ENCODE measurements at places on chromosomes 16 and 17. TPM values are rescaled to one million over a fixed set of nuclear protein-coding genes. Genes with fewer than 3 reads are reported as not detected.

DNA sequence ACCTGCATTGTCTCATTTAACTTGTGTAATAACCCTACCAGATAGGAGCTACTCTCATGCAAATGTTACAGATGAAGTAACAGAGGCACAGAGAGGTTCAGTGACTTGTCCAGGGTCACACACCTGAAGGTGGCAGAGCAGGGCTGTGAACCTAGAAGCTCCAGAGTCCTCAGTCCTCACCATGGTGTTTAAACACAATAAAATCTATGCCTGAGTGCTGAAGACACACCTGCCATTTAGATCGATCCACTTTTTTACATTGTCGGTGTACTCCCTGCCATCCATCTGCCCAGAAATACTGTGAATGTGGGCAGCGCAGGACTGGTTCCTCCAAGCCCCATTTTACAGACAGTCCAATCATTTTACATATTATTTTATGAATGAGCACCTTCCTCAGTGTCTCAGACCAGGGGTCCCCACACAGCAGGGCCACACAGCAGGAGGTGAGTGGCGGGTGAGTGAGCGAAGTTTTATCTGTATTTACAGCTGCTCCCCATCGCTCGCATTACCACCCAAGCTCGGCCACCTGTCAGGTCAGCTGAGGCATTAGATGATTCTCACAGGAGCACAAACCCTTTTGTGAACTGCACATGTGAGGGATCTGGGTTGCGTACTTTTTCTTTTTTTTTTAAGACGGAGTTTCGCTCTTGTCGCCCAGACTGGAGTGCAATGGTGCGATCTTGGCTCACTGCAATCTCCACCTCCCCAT, 5.6 kb downstream of the IL4R start:
- DNase-seq, result no peak
- H3K27ac ChIP-seq, result peak overlapping the region; percentile 59
- no peak overlapping the region for H3K4me3 ChIP-seq
- H3K36me3 ChIP-seq, result no peaks in the 10 kb centered on the region
- H3K4me1 ChIP-seq, result peaks cover 15% of the 10 kb centered on the region

The PCTP gene
- 27.9 TPM for total RNA-seq

GRCh38 chr16:11700264-11701029, 32.2 kb downstream of the SNN start:
- H3K27me3 ChIP-seq, result no peaks in the 10 kb centered on the region
- no peak for DNase-seq
- H3K4me1 ChIP-seq, result no peaks in the 10 kb centered on the region
- no peak overlapping the region for H3K27ac ChIP-seq
- peaks cover 20% of the 10 kb centered on the region for H3K36me3 ChIP-seq

DNA sequence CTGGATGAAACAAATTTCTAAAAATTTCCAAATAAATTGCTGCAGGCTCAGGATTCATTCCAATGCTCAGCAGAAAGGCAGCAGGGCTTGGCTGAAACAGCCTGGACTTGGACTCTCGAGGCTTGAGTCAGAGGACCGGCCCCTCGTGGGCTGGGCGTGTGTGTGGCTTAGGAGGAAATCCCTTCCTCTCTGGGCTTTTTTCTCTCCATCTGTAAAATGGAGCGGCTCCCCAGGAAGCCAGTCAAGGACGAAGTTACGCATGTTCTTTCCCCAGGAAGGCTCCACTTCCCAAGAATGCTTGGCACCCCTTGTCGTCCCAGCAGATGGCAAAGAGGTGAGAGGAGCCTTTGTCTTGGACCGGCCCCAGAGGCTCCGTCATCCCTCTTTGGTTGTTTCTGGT, 13.5 kb downstream of the SLC46A1 start:
- no peak for DNase-seq
- peaks cover 3% of the 10 kb centered on the region for H3K27me3 ChIP-seq
- H3K36me3 ChIP-seq, result peaks cover 15% of the 10 kb centered on the region

DNA sequence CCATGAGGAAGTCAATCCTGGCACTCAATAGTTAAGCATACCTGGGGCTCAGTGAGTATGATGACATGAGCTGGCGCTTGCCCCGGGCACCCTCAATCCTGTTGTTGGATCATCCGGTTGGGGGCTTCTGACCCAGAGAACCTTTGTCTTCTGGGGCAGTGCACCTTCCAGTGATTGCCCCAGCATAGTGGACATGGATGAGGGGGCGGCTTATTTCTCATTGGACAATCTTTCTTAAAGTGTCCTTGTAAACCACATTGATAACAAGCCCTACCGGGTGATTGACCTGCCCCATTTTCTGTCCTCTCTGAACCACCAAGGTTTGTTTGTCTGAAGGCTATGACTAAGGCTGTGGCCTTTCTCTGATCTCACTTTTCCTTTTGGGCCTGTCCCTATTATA, 18.2 kb downstream of the IGSF6 start:
- H3K27ac ChIP-seq, result no peak overlapping the region
- H3K4me1 ChIP-seq, result peaks cover 23% of the 10 kb centered on the region
- H3K27me3 ChIP-seq, result no peaks in the 10 kb centered on the region
- H3K4me3 ChIP-seq, result no peak overlapping the region

DNA sequence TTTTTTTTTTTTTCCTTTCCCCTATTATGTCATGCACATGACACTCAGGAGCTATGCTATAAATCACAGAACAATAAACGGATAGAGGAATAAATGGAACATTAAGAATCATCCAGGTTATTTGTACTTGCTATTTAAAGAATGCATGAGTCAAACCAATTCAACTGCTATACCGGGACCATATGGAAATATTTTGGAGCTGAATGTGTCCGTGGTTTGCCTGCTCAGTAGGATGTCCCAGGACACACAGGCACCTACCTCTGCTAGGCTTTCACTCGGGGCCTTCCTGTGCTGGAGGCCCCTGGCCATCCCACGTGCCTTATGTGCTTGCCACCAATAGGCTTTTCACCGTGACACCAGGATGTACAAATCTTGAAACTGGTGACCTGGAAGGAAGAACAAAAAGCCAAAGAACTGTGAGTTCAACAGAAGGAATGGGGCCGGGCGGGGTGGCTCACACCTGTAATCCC, 15.3 kb upstream of the SEC14L1 start:
- H3K36me3 ChIP-seq, result no peaks in the 10 kb centered on the region
- peaks cover 21% of the 10 kb centered on the region for H3K4me1 ChIP-seq
- peaks cover 7% of the 10 kb centered on the region for H3K27me3 ChIP-seq
- no peak for DNase-seq

- peaks cover 12% of the 10 kb centered on the region for H3K4me1 ChIP-seq
- H3K4me3 ChIP-seq, result peak overlapping the region; percentile 35
- no peak overlapping the region for H3K27ac ChIP-seq
- no peaks in the 10 kb centered on the region for H3K36me3 ChIP-seq
- peaks cover 73% of the 10 kb centered on the region for H3K27me3 ChIP-seq
- no peak for DNase-seq
Measured at GRCh38 chr17:68195667-68196393, 52.0 kb upstream of the AMZ2 start.

GRCh38 chr16:54277845-54278703, 8.5 kb downstream of the IRX3 start:
- peak overlapping the region; percentile 11 for H3K27ac ChIP-seq
- H3K36me3 ChIP-seq, result no peaks in the 10 kb centered on the region
- H3K27me3 ChIP-seq, result peaks cover 57% of the 10 kb centered on the region
- H3K4me3 ChIP-seq, result no peak overlapping the region
- no peak for DNase-seq

- H3K4me3 ChIP-seq, result peak overlapping the region; percentile 53
- H3K36me3 ChIP-seq, result peaks cover 8% of the 10 kb centered on the region
- H3K27ac ChIP-seq, result peak overlapping the region; percentile 59
- peaks cover 14% of the 10 kb centered on the region for H3K27me3 ChIP-seq
- peak; percentile 58 for DNase-seq
Measured at GRCh38 chr16:90046122-90046970, 27.1 kb upstream of the DBNDD1 start.

DNA sequence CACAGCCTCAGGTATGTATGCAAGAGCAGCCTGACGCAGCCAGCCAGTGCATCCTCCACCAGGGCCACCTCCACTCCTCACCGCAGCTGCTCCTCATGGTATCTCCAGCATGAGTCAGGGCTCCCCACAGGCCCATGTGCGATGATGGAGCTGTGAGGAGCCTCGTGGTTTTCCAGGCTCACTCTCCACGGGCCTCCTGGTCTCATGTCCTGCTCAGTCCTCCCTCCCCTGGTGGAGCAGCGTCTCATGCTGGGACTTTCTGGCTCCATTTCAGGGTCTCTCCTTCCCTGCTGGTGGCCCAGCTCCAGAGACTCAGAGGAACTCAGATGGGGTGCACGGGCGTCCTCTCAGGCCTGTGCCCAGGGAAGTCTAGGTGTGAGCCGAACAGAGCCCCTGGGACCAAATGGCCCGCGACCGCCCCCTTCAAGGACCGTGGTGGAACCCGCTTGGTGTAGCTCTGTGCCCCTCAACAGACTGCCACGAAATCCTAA, 70.4 kb downstream of the METRNL start:
- H3K27ac ChIP-seq, result no peak overlapping the region
- H3K36me3 ChIP-seq, result no peaks in the 10 kb centered on the region
- H3K4me1 ChIP-seq, result peaks cover 6% of the 10 kb centered on the region
- H3K4me3 ChIP-seq, result no peak overlapping the region
- no peak for DNase-seq

GRCh38 chr16:64094992-64095634, 1026.8 kb downstream of the CDH11 start:
- H3K36me3 ChIP-seq, result no peaks in the 10 kb centered on the region
- no peaks in the 10 kb centered on the region for H3K4me1 ChIP-seq
- no peak overlapping the region for H3K27ac ChIP-seq
- H3K4me3 ChIP-seq, result no peak overlapping the region
- H3K27me3 ChIP-seq, result no peaks in the 10 kb centered on the region
- no peak for DNase-seq

DNA sequence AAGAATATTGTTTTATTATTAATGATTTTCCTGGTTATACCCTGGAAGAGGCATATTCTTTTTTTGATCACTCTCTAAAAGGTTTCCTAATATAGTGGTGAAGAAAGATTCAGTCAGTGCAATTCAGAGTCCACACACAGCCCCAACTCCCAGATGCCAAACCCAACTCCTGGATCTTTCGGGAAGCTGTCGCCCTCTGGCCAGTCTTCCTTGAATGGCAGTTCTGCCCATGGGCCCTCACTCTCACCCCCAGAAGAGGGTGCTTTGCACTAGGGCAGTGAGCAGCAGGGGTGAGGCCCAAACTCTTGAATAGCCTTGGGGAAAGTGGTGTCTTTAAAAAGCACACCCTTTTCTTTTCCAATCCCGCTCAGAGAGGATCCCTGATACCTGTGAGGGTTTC, 11.0 kb downstream of the KRT32 start:
- H3K36me3 ChIP-seq, result no peaks in the 10 kb centered on the region
- H3K27ac ChIP-seq, result no peak overlapping the region
- H3K4me1 ChIP-seq, result no peaks in the 10 kb centered on the region
- H3K27me3 ChIP-seq, result peaks cover 15% of the 10 kb centered on the region
- DNase-seq, result no peak

DNA sequence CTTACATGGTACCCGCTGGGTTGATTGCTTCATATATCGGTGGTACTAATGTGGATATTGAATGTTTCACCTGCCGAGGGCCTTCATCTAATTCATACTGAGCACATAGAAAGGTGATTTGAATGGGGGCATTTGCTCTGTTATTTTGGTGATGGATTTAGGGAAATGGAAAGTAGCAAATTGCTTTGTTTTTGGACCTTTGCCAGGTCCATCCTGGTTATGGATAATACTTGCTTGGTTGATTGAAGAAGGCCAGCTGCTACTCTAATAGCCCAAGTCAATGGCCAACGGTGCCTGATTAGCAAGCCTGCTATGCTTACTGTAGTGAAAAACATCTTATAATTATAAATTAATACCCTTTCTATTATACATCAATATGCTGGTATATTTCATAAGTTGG, 253.6 kb downstream of the CDH13 start:
- DNase-seq, result no peak
- H3K4me3 ChIP-seq, result no peak overlapping the region
- H3K4me1 ChIP-seq, result no peaks in the 10 kb centered on the region
- no peaks in the 10 kb centered on the region for H3K36me3 ChIP-seq
- no peak overlapping the region for H3K27ac ChIP-seq

- DNase-seq, result no peak
- H3K36me3 ChIP-seq, result no peaks in the 10 kb centered on the region
- H3K27me3 ChIP-seq, result peaks cover 60% of the 10 kb centered on the region
Measured at GRCh38 chr17:76841776-76842405, 26.3 kb upstream of the MGAT5B start.

DNA sequence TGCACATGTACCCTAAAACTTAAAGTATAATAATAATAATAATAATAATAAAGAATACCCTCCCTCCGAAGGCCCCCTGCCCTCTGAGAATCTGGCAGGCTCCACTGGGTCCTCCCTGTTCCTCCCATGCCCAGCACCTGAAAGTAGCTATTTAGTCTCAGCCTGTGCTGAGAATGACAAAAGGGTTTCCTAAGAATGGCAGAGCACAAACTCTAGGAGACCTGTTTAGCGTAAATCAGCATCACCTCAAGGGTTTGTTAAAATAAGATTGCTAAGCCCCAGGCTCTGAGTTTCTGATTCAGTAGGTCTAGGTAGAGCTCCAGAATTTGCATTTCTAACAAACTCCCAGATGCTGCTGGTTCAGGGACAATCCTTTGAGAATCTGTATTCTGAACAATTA, 606.8 kb upstream of the CDH11 start:
- H3K4me1 ChIP-seq, result peaks cover 5% of the 10 kb centered on the region
- no peaks in the 10 kb centered on the region for H3K36me3 ChIP-seq
- no peak overlapping the region for H3K4me3 ChIP-seq

The ZNF423 gene
- 47.7 TPM for total RNA-seq

The AGRP gene
- total RNA-seq, result not detected

- H3K27ac ChIP-seq, result no peak overlapping the region
- no peaks in the 10 kb centered on the region for H3K36me3 ChIP-seq
- no peaks in the 10 kb centered on the region for H3K4me1 ChIP-seq
- no peak overlapping the region for H3K4me3 ChIP-seq
- H3K27me3 ChIP-seq, result no peaks in the 10 kb centered on the region
Measured at GRCh38 chr17:53006006-53006405, 816.7 kb upstream of the KIF2B start.

- DNase-seq, result no peak
- no peaks in the 10 kb centered on the region for H3K27me3 ChIP-seq
- H3K27ac ChIP-seq, result no peak overlapping the region
- no peaks in the 10 kb centered on the region for H3K36me3 ChIP-seq
- H3K4me3 ChIP-seq, result no peak overlapping the region
Measured at GRCh38 chr17:69228018-69228417, 606 bp downstream of the ABCA10 start.

DNA sequence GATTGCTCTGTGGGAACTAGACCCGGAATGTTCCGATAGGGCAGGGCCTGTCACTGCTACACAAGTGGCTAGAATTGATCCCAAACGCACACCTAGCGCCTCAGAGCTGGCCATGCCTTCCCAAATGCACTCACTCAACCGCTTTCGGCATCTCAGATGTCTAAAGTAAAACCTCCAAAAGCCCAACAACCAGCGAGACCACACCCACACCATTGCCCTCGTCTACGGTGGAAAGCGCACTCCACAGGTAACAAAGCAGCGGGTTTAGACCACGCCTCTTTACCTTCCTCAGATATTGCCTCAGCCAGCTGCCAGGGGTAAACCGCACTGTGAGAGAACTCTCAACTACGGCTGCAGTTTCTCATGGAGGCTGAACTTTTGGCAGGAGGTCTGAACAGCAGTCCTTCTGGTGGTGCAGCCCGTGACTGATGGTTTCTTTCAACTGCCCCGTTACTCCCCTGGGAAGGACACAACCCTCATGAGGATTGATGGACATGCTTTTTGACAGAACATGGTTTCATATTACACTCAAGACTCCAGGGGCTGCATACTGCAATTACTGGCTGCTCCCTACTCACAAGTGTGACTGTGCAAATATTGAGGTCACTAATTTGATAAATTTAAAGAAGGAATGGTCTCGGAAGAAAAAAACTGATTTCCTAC, 34.5 kb downstream of the USP7 start:
- no peaks in the 10 kb centered on the region for H3K27me3 ChIP-seq
- H3K4me3 ChIP-seq, result no peak overlapping the region
- peaks cover 9% of the 10 kb centered on the region for H3K4me1 ChIP-seq
- DNase-seq, result no peak
- peaks cover 24% of the 10 kb centered on the region for H3K36me3 ChIP-seq
